Heart left ventricle (tissue), 16 donors: ENCODE measurements at places on chromosomes 7 and 10. TPM values are rescaled to one million over a fixed set of nuclear protein-coding genes. Genes with fewer than 3 reads are reported as not detected.

DNA sequence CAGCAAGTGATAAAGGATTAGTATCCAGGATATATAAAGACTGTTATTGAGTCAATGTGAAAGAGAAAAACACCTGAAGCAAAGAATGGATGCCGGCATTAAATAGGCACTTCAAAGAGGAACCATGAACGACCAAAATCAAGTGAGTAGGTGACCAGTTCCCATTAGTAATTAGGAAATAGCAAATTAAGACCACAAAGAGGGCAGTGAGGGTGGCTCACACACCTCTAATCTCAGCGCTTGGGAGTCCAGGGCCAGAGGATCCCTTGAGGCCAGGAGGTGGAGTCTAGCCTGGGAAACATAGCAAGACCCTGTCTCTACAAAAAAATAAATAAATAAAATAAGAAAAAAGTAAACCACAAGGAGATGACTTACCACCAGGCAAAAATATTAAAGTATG, 1.5 kb upstream of the ANTXRL start:
- DNase-seq: no peak

GRCh38 chr7:11570922-11571550, 261.0 kb downstream of the THSD7A start:
- DNase-seq: no peak

- DNase-seq: no peak
Measured at GRCh38 chr10:47094636-47095035, 183.4 kb downstream of the PTPN20 start.

DNA sequence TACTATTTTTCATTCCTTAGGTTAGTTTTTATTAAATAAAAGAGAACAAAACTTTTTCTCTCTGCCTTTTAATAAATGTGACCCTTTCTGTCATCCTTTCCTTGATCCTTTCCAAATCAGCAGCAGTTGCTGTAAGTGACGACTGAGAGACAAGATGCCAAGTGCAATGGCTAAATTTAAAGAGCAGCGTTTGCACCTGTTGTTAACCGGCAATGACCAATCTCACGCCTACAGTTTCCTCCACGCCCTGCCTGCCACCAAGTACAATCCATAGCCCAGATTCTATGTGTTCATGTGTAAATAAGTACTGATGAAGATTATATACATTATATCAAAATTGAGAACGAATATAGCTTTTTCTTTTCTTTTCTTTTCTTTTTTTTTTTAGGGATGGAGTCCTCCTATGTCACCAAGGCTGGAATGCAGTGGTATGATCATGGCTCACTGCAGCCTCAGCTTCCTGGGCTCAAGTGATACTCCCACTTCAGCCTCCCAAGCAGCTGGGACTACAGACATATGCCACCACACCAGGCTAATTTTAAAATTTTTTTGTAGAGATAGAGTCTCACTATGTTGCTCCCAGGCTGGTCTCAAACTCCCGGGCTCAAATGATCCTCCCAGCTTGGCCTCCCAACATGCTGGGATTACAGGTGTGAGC, 6.5 kb upstream of the MCU start:
- DNase-seq: no peak

DNA sequence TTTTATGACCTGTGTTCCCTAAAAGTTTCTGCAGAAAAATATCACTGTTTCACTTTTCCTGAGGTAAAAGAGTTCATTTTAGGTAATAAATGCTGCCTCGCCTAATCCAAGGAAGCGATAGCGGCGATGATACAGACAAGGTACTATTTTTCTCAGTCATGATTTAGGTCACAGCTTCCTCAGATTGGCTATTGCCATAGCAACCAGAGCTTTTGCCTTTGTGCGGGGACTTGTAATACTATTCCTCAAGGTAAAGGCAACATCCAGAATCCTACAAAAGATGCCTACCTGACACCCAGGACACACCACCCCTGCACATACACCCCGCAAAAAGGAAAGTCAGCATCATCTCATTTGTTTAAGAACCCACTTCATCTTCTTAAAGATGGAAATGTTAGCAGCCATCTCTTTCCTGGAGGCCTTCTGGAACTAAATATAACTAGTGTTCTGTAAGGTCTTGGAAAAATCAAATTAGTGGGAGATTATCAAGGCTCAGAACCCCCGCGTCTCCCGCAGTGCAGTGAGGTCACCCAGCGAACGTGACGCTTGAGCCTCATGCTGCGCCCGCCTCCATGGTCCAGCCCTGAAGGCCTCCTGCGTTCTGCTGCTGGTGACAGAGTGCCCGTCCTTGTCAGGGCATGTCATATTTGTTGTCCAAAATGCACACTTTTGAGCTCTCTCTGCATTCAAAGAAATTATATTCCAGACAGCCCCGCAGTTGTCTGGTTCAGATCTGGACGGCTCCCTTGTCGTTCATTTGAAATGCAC, 402.0 kb upstream of the RNF32 start:
- DNase-seq: no peak

- DNase-seq: no peak
Measured at GRCh38 chr7:149009527-149009926, 18.8 kb downstream of the PDIA4 start.

DNA sequence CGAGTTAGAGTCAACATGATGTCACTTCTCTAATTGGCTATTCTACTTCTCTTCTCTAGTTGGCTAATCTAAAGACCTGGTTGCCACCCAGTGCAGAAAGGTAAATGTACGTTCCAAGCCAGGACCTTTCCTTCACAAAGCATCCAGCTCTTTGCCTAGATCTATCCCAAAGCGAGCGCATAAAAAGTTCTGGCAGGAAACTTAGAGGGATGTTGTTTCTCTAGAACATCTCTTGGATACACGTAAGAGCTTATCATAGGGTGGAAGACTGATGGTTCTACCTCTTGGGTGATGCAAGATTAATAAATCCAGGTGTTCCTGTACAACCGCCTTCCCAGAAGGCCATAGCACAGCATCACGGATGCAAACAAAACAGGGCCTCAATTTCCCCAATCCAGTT, at the start of gene TAS2R38:
Gene TAS2R38 (minus strand): TSS at position 101 of the 400 bp plus-strand sequence. CDS start 84 bp downstream, at position 17.
- no peak for DNase-seq

DNA sequence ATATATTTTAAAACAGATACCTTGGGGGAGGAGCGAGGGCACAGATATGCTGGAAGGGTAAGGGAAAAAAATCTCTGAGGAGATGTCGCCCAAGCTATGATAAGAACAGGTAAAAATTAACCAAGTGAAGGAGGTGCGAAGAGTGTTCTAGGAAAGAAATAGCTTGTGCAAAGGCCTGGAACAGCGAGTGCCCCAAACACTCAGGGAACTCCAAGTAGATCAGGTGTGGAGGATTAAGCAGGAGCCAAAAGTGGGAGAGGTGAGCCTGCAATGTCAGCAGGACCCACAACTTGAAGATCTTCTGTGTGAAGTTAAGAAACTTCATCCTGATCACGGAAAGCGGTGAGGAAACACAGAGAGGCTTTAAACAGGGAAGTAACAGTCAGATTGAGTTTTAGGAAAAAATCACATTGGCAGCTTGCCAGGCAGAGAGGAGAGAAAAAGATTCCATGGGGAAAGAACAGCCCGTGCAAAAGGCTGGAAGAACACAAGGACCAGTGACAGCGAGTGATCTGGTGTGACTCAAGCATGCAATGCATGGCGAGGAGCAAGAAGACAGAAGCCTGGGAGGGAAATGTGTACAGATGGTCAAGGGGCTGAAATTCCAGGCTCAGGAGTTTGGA, 30.7 kb downstream of the FGF8 start:
- DNase-seq: no peak

GRCh38 chr10:20916976-20917375, 19.9 kb upstream of the NEBL start:
- DNase-seq: no peak

Gene FGL2
- 5.3 TPM for polyA plus RNA-seq

Gene GLI3
- polyA plus RNA-seq: 0.50 TPM

Gene NFKB2
- polyA plus RNA-seq: 9.6 TPM

Gene SPDYE9
- not detected for polyA plus RNA-seq

Gene CCDC126
- 4.2 TPM for polyA plus RNA-seq

Gene MYO3A
- polyA plus RNA-seq: not detected

Gene PRXL2A
- polyA plus RNA-seq: 74.4 TPM

Gene AEBP1
- polyA plus RNA-seq: 20.2 TPM
